Activated CD8-positive, alpha-beta memory T cell treated with anti-CD3 and anti-CD28 coated beads for 24 hours (primary cell): ENCODE measurements at places on chromosomes 1 and 21.

GRCh38 chr1:214761030-214761429 lies 158.0 kb downstream of the CENPF start:
- no peak for DNase-seq

DNA sequence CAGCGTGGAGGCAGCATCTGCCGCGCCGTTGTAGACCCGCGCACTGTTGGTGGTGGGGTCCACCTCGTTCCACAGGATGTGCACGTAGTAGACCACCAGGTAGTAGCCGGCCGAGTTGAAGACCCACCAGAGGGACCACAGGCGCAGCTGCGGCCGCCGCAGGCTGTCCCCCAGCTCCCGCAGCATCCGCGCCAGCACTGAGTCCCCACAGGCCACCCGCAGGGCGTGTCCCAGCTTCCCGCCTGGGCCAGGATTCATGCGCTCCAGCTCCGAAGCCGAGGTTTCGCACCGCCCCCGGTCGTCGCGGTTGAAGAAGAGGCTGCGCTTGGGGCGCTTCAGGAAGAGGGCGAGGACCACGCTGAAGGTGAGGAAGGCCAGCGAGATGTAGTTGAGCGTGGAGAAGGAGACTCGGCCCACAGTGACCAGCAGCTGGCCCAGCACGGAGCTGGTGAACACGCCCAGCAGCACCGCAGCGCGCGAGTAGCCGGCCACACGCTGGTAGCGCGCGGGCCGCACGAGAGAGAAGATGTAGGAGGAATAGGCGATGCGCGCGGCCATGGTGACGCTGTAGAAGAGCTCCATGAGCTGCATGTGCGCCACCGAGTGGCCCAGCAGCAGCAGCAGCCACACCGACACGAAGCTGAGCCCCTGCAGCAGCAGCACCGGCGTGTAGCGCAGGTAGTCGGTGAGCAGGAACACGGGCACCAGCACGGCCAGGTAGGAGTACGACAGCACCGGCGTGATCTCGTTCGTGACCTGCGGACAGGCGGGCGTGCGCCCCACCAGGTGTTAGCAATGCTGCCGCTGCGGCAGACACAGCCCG lies 10.6 kb downstream of the SLC19A1 start:
- DNase-seq: peak; percentile 37

GRCh38 chr1:42163114-42163513 lies 1.4 kb downstream of the GUCA2A start:
- DNase-seq: no peak

DNA sequence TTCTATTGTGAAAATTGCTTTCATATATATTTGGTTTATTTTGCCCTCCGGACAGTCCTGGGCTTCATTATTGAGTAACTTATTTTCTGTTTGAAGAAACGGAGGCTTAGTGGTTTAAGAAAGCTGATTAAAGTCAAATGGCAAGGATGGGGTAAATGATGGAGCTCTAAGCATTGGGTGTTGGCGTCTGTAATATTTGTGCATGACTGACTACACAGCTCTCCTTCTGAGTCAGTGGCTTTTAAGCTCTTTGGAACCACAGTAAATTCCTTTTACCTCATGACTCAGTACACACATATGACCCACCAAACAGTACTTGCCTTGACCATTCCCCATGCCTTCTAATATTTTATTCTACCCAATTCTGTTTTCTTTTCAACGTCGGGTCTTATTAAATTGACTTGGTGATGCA lies 21.0 kb downstream of the B3GALT5 start:
- DNase-seq: no peak
